Tibial nerve (tissue), 4 donors: ENCODE measurements at places on chromosomes 16 and 17.
A peak's percentile ranks its signal among the peaks of the same experiment; 100 is the strongest.

DNA sequence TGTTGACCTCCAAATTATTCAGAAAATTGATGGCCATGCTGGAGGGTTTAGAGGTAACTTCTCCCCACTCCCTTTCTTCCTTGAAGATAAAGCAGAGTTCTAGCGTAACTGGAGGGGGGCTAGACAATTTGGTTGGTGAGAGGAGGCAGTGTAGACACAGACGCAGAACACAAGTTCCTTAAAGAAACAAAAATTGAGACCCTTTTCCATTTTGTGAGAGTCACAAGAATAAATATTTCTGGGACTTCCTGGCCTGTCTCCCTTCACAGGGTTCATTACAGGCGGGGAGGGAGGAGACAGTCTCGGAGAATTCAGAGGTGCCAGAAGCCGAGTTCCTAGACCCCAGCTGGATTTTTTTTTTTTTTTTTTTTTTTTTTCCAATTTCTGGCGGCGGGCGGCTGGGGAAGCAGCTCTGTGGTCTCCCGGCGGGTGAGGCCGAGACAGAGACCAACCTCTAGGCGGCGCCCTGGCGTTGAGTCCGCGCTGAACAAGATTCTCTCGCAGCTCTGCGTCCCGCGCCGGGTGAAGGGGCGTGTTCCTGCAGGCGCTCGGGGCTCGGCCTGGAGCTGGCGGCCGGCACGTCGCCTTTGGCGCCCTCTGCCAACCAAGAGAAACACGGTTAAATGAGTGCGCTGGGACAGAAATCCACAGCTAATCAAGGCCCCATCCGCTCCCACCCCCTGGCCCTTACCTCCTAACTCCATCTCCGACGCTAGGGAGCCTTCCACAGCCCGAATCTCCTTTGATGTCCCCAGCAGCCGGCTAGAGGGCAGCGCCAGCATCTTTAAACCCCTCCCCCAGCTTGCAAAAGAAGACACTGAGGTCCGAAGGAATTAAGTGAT, 10.2 kb upstream of the HOXB9 start:
- peak; percentile 26 for DNase-seq

DNA sequence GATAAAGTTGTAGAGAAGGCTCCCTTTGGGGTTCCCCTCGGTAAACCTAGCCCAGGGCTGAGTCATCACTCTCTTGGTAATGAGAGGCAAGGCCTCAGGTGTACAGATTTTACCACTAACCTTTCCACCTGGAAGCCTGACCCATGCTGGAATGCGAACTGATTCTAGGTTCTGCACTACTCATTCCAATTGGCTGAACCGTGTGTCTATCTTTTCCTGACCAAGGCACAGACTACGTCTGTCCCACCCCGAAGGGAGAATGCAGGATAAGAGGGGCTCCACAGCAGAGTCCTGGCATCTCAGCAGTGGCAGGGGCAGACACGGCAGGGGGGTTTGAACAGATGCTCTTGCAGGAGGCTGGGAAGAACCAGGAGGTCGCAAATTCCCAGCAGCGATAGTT, 65.4 kb upstream of the B4GALNT2 start:
- no peak for DNase-seq

GRCh38 chr16:11689031-11689840, 21.0 kb downstream of the SNN start:
- no peak for DNase-seq

- no peak for DNase-seq
Observed at GRCh38 chr17:4162775-4163466, 19.9 kb downstream of the CYB5D2 start.

DNA sequence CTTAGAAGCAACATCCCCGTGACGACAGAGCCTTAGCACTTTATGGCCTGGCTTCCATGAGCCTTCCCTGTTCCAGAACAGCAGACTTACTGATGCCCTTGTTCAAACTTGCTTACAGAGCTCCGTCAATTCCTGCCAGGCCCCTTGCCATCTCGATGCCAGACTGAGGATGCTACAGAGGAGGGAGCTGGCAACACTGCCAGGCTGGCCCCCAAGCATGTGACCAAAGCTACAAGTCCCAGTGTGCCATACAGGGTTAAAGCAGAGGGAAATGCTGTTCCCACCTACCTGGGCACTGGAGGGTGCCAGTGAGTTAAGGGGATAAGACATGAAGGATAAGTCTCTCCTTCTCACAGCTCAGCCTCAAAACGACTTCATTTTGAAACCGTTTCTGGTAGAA, 33.5 kb upstream of the SREBF1 start:
- DNase-seq, result no peak

DNA sequence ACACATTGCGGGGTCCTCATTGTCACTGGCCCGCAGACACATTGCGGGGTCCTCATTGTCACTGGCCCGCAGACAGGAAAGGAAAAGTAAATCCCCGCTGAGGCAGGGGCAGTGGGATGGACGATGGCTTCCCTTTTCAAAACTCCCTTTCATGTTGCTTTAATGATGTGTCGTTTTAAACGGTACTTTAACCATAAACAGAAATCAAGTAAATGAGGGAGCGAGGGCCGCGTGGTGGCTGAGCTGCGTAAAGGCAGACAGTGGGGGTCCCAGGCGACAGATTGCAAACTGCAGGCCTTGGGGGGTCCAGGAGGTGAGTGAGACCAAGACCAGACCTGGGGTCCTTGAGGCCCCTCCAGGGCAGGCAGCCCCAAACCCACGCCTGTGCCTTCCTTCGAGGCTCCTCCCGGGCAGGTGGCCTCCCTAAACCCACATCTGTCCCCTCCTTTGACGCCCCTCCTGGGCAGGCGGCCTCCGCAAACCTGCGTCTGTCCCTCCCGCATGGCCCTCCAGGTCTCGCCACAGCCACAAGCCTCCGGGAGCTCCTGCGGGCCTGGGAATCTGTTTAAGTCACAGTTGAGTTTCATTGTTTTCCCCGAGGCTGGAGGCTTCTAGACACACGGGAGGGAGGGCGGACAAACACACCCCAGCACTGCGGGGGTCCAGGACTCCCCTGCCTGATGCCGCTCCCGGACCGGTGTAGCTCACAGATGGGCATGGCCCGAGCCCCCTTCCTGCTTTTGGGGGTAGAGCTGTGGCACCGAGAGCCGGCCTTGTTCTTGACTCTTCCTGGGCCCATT, 7.3 kb downstream of the PIEZO1 start:
- DNase-seq, result no peak

- DNase-seq, result no peak
Observed at GRCh38 chr17:73715769-73716168, 71.5 kb upstream of the SDK2 start.

GRCh38 chr16:65700596-65700995, 578.7 kb upstream of the CDH11 start:
- no peak for DNase-seq

GRCh38 chr16:1749152-1750117, 21.9 kb downstream of the NME3 start:
- no peak for DNase-seq

DNA sequence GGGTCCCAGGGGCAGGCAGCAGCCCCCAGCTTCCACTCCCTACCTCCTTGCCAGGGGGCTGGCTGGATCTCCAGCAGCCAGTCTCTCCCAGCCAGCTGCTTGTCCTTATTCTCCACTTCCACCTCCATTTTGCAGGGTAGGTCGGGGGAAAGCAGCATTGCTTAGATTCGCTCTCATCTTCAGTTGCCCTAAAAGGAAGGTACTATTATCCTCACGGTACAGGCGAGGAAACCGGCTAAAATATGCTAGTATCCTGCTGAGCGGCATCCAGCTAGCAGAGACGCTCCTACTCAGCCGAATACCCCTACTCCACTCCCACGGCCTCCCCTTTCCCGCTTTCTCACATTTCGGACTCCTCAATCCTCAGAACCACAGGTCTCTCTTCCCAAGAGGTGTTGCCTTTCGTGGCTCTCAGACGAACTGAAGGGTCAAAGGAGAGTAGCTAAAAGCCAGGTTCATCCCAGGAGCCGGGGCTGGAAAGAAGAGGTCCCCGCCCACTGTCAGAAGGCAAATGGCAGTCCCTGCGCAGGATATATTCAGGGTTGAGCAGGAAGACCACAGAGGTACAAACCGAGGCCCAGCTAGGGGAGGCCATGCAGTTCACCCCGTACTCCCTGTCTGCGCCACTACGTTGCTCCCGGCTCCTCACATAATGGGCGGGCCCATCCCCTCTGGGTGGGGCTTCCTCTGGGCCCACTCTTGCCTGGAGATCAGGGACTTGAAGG, 1.7 kb upstream of the RAB11FIP4 start:
- no peak for DNase-seq

DNA sequence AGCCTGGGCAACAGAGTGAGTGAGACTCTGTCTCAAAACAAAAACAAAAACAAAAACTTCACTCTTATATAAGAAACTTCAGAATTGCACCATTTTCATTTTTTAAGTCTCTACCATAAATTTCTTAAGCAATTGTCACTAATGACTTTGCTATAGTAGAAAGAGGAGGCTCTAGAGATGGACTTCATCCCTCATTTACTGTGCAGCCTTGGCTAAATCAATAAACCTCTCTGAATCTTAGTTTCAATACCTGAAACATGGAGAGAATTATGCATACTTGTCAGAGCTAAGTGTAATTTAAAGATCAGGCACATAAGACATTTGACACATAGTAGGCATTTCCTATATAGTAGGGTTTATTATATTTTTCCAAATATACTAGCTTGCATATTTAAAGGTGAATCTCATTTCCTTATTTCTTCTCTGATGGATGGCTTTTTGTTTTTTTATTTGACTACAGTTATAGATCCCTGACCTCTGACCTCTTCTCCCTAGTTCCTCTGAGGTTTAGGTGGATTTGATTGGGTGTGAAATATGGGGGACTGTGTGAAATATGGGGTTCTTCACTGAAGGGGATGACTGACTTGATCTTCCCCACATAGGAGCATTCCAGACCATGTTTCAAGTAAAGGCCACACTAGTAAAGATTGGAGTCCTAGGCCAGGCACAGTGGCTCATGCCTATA, 2.7 kb downstream of the CCL5 start:
- no peak for DNase-seq

DNA sequence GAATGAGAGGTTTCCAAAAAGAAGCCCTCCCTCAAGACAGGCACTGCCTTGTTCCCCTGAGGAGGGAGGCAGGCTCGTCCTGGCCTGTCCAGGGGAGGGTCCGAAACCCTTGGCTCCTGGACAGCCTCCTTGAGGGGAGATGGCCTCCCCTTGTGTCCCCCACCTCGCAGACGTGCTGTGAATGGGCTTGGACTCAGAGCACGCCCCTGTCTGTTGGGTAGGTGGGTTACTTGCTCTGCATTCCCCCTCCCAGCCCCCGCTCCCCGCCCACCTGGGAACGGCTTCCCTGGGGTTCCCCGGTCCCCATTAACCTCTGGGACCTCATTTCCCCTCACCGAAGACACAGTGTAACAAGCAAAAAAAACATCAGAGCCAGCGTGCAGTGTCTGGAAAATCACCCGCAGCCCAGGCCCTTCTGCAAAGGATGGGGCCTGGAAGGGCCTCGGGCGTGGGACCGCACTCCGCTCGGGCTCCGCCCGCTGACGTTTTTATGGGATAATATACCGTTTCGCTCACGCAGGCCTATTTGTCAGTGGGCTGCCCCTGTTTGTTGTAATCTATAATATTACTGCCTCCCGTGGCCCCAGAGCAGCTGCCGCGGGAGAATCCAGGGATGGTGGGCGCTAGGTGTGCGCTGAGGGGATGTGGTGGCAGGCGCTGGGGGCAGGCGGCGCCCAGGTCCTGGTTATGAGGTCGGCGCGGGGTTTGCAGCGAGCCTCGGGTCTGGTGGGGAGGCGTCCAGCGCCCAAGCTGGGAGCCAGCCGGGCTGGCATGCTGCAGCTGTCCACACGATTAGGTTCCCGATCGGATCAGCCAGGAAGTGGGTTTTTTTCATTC, 11.1 kb downstream of the BAHCC1 start:
- no peak for DNase-seq

DNA sequence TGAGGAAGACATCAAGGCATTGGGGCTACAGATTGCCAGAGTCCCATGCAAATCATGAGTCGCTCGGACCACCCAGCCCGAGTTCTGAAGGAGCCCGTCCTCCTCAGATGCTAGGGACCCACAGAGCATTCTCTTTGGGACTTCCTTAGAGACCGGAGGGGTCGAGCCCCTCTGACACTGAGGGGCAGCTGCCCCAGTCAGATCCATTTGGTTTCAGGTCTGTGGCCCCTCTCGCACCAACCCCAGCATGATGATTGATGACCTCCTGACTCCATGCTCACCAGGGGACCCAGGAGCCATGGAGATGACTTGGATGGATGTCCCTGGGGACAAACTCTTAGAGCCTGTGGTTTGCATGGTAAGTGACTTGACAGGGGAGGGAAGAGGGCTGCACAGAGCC, 8.0 kb downstream of the PDF start:
- no peak for DNase-seq

DNA sequence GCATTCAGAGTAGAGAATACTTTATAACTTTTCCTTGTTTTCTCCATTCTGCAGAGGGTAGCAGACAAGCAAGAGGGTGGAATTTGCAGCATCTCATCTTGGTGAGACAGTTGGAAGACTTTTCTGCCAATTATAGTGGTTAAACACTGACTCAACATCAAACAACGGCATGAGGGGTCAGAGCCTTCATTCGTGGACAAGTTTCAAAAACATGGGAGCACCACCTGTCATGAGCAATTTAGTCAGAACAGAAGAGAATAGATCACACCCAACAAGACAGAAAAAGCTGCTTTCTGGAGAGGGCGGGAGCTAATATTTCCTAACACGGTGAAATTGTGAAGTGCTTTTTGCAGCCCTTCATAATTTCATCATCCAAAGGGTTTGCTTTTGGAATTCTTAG, 17.9 kb upstream of the ZNF652 start:
- no peak for DNase-seq

- DNase-seq, result no peak
Observed at GRCh38 chr16:76970745-76971099, 220.3 kb upstream of the MON1B start.

DNA sequence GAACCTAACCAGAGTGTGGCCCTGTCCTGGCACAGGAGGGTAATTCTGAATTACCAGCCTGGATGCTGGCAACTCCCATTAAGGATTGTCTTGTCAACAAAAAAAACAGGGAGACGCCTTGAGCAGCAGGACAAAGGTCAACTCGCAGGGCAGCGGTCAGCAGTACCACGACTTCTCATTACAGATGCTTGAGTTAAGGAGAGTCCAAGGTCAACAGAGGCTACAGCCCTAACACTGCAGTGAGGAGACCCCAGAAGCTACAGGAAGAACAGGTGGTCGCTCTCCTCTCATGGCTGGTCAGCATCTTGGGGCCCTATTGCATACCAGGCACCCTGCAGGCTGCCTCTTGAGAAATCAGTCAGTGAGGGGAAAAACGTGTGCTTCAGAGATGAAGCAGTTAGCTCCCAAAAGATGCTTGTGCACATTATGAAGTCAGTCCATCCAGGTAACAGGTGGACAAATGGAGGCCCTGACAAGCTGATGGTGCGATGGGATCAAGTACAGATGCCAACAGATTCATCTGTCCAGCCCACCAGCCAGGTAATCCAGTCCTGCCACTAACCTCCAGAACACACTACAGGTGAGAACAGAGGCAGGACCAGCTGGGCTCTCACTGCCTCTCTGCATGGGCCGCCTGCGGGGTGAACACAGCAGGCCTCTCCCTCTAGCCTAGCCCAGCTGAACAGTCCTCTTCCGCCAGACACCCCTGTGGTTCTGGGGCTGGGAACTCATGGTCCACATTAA, 4.2 kb downstream of the CSNK1D start:
- DNase-seq, result no peak

- DNase-seq, result no peak
Observed at GRCh38 chr17:80166446-80166845, 3.4 kb upstream of the CARD14 start.
